Activated CD4-positive, alpha-beta T cell treated with anti-CD3 and anti-CD28 coated beads, Interleukin-2, Interleukin-6, amounts not matched to agents 100 ng/mL and 50 ng/mL, durations not matched to agents 16 hours and 8 hours (primary cell): ENCODE measurements at places on chromosomes 2 and 18.

GRCh38 chr2:219302412-219302968, 6.7 kb downstream of the PTPRN start:
- no peak for DNase-seq

DNA sequence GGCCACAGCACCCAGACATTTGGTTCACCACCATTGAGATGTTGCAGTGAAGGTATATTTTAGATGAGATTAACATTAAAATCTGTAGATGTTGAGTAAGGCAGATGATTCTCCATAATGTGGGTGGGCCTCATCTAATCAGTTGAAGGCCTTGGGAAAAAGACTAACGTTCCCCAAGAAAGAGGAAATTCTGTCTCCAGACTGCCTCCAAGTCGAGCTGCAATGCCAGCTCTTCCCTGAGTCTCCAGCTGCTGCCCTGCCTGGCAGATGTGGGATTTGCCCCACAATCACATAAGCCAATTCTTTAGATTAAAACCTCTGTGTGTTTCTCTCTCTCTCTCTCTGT, 101.9 kb downstream of the PDCL3 start:
- no peak for DNase-seq

DNA sequence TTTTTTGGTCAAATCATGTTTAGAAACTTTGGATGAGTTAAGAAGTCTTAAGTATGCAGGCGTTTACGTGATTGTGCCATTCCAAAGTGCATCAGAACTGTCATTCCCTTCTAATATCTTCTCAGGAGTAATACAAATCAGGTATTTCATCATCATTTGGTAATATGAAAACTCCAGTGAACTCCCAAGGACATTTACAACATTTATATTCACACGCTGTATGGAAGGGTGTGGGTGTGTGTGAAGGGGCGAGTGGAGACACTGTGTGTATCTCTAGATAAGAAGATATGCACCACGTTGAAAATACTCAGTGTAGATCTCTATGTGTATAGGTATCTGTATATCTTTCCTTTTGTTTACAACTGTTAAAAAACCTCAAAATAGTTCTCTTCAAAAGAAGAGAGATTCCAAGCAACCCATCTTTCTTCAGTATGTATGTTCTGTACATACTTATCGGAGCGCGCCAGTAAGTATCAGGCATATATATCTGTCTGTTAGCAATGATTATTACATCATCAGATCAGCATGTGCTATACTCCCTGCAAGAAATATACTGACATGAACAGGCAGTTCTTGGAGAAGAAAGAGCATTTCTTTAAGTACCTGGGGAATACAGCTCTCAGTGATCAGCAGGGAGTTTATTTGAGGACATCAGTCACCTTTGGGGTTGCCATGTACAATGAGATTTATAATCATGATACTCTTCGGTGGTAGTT, 29.3 kb downstream of the COX7A2L start:
- no peak for DNase-seq

- DNase-seq = no peak
These were observed 98.7 kb upstream of the SLC66A3 start for GRCh38 chr2:11056614-11057013.

GRCh38 chr2:143171817-143172216, 42.6 kb downstream of the ARHGAP15 start:
- DNase-seq = no peak

DNA sequence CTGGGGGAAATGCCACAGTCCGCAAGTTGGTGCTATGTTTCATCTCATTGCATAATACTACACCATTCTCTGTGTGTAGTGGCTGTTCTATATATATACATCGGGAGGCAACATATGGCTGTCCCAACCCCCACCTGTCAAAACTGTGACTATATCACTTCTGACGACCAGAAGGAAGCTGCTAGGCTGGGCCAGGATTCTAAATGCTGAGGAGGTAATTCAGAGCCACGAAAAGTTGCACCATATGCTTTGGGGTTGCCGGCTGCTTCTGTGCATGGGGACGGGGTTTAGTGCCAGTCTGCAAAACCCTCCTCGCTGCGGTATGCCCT, 117.3 kb downstream of the MSH2 start:
- DNase-seq = peak; percentile 16
